ENCODE measurements at places on chromosomes 6 and 20. TPM values are rescaled to one million over a fixed set of nuclear protein-coding genes. Genes with fewer than 3 reads are reported as not detected.
A peak's percentile ranks its signal among the peaks of the same experiment; 100 is the strongest.

CRYBG1 gene
- 36.4 TPM for total RNA-seq

CD40 gene
- 7.8 TPM for total RNA-seq

- ATAC-seq, result no peak
Measured at GRCh38 chr6:55941702-55942101, 66.3 kb upstream of the BMP5 start.

SYNGAP1 gene
- 156 TPM for total RNA-seq

GRCh38 chr6:30344191-30344867 lies 627 bp upstream of the RPP21 start:
- ATAC-seq, result peak; percentile 21

DNA sequence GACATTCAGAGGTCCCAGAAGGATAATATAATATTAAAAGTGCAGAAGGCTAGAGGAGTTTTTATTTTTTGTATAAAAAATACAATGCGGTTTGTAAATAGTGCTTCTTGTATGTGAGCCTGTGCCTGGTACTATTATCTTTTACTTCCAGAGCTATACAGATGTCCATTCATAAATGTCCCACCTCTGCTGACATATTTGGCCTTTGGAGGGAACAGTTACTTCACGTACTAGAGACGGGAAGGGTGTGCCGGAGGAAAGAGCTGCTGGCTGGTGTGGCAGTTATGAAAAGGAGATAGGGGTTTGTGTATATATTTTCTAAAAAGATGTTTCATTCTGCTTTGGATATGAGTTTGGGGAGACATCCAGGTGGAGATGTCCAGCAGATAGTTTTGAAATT lies 8.8 kb downstream of the CD109 start:
- no peak for ATAC-seq

- peak; percentile 46 for ATAC-seq
Measured at GRCh38 chr6:104639668-104640067, 220.1 kb downstream of the HACE1 start.

DNA sequence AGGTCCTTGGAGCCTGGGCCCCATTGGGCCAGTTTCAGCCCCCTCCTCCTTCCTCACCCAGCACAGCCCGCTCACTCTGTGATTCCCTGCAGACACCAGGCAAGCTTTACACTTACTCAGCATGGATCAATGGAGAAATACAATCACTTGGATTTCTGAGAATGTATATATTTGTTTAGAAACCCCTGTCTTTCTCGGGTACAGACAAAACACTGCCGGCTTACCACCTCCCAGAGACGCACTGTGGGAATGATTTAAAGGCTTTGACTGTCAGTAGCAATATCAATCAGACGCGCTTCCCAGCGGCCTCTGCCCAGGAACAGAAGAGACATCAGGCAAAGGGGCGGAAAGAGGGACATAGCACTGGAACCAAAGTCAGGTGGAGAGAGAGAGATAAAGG lies 186.5 kb downstream of the MAFB start:
- ATAC-seq, result no peak

OPN5 gene
- total RNA-seq, result not detected

GRCh38 chr6:117268924-117269323 lies 3.6 kb downstream of the VGLL2 start:
- no peak for ATAC-seq

GRCh38 chr6:63734923-63735322 lies 99.3 kb downstream of the PHF3 start:
- no peak for ATAC-seq

SLC26A8 gene
- not detected for total RNA-seq

- no peak for ATAC-seq
Measured at GRCh38 chr6:11912420-11912819, 99.7 kb upstream of the HIVEP1 start.

DNA sequence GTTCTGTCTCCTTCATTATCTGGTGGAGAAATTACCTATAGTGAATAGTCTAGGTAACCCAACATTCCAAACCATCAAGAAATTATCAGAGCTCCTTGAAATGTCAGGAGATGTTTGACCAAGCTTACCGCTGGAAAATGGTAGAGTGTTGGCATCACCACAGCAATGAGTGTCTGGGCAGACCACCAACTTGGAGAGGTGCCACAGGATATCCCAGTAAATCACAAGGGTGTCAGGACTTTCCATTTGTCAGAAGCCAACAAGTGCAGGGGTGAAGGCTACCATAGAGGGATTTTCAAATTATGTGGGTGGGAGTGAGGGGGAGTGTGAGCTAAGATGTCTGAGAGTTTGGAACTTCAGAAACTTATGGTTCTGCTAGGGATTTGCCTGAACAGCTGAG lies 73.2 kb downstream of the VGLL2 start:
- ATAC-seq, result no peak

DNA sequence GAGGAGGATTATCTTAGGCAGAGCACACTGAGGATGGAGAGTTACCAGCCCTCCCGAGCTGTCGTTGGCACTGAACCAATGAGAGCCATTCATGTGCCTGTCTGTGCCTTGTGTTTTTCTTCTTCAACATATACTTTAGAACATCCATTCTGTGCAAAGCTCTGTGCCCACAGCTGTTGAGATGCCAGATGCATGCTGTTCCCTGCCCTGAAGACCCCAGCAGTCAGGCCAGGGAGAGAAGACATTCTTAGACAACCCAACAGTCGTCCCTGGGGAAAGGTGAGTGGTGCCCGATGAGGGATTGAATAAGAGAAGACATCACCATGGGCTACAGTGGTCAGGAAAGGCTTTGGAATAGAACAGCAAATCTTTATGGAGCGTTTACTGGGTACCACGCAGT lies 114.1 kb downstream of the NRN1 start:
- peak; percentile 5 for ATAC-seq

DNPH1 gene
- total RNA-seq, result 57.8 TPM

DNA sequence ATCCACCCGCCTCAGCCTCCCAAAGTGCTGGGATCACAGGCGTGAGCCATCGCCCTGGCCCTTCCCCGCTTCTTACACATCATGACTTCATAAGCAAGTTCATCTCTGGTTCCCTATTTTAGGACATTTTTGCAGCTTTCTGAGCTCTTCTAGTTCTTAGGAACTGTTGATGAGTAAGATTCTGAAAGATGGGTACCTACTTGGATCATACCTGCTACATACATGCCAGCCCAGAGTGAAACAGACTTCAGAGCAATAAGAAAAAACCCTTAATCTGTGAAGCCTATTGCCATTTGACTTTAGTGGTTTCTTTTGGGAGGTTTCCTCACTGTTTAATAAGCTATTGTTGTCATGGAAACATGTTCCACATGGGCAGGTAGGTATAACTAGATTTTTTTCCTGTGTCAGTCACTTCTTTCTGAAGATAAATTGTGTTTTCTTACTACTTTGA lies 27.9 kb upstream of the TMEM217 start:
- ATAC-seq, result peak; percentile 9

DNA sequence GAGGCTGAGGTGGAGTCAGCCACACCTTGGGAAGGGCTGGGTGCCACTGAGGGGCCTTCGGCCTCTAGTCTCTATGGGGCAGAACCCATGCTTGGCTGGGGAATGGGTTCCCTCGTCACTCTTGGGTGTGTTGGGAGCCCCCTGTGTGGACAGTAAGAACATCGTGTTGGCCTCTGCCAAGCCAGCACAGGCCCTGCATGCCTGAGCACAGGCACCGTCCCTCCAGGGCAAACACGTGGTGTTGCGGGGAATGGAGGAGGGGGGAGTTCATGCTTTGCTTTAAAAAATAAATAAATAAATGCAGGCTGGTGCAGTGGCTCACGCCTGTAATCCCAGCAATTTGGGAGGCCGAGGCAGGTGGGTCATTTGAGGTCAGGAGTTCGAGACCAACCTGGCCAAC lies 63.0 kb downstream of the EZR start:
- no peak for ATAC-seq

DNA sequence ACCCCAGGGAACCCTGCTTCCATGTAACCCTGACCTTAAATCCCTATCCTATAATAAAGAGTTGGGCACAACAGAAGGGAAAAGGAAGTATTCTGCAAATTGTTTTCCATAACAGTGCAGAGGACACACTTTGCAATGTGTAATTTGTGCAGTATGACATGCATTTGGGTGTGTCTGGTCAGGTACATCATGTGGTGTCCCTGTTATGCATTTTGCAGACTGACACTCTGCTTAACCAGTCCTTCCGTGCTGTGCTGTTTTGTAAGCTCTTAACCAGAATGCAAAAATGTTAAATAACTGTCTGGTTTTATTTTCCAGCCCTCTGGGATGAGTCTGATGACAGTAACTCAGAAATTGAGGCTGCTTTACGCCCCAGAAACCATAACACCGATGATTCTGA lies 57.0 kb upstream of the XRN2 start:
- no peak for ATAC-seq

SPTLC3 gene
- not detected for total RNA-seq

DNA sequence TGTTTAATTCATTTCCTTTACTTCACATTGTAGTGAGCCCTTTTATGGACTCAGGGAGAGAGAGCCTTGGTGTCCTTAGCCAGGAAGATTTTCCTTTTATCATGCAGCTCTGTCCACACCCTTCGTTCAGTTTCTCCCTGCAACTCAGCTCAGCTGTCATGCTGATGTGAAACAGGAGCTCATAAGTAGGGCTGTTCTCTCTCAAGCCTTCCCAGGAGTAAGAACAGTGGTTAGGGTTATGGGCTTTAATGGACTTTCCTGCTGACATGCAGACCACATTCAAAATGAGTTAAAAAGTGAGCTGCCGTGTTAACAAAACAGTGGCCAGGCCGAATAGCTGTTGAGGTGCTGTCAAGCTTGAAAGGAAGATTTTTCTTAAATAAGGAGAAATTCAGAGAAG lies 104.1 kb downstream of the BCKDHB start:
- no peak for ATAC-seq

- no peak for ATAC-seq
Measured at GRCh38 chr20:63092660-63093215, 86.0 kb upstream of the BHLHE23 start.

AVP gene
- total RNA-seq, result not detected

DNA sequence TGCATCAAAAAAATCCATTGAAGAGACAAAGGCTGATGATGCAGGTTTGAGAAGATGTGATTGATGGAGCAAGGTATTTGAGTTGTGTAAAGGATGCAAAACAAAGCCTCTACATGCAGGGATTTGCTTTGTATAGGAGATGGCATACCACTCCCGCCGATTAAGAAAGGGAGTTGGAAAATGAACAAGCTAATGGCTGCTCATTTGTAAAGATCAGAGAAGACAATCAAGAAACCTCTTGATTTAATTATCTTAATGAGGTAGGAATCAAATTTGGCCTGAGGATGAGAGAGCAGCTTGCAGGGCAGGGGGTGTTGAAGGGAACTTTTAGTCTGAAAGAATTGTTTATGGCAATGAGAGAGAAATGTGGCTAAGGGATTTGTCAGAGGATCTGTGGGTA lies 448.2 kb upstream of the ADGRB3 start:
- ATAC-seq, result no peak

GGTLC1 gene
- not detected for total RNA-seq

DNA sequence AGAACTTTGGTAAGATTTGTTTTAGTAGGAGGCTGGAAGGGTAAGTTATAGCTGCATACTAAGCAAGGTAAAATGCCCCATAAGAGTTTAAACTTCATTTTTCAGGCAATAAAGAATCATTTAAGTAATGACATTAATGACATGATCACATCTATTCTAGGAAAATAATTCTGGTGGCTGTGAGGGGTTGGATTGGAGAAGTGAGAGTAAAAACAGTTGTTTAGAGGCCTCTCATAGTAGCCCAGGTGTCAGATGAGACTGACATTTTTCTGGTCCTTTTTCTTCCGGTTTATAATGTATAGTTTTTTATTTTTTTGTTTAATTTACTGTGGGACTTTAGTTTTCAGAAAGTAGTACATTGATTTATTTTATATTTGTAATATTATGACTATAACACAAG lies 40.8 kb downstream of the ITCH start:
- ATAC-seq, result no peak

DNA sequence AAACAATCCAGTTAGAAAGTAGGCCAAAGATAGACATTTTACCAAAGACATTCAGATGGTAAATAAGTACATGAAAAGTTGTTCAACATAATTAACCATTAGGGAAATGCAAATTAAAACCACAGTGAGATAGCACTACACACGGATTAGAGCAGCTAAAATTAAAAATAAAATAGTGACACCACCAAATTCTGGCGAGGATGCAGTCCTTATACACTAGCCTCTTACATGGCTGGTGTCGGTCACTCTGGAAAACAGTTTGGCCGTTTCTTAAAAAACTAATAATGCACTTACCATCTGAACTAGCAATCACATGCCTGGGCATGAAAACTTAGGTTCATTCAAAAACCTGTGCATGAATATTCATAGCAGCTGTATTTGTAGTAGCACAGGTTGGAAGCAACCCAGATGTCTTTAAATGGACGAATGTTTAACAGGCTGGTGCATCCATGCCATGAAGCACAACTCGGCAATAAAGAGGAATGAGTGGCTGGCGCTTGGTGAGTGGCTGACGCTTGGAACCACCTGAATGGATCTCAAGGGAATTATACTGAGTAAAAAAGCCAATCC lies 77.0 kb downstream of the FAM120B start:
- ATAC-seq, result no peak

GRCh38 chr6:43740961-43741764 lies 28.8 kb upstream of the VEGFA start:
- ATAC-seq, result no peak

- no peak for ATAC-seq
Measured at GRCh38 chr6:167290786-167291622, at the start of gene UNC93A. Gene UNC93A, plus strand, starts transcription at chr6:167291315. Its CDS starts 175 bp downstream, at chr6:167291490.

ADGRF5 gene
- not detected for total RNA-seq
